ENCODE measurements at places on chromosomes 5 and 9.

DNA sequence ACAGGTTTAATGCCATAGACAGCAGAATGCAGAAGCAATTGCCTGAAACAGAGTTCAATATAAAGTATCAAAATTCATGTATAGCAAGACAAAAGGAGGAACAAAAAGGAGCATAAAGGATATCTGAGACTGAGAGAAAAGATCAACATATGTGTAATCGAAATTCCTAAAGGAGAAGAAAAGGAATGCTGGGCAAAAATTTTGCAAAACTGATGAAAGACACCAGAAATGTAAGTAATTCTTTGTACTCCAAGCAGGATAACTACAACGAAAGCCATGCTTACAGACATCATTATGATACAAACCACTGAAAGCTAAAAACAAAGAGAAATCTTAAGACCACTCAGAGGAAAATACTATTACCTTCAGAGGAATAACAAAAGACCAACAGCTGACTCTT, 72.8 kb upstream of the MTAP start:
- DNase-seq: no peak

GRCh38 chr5:6745706-6746222, 32.5 kb downstream of the TENT4A start:
- no peak for DNase-seq

- DNase-seq: no peak
Observed at GRCh38 chr9:130755377-130756007, 61.9 kb downstream of the EXOSC2 start.

DNA sequence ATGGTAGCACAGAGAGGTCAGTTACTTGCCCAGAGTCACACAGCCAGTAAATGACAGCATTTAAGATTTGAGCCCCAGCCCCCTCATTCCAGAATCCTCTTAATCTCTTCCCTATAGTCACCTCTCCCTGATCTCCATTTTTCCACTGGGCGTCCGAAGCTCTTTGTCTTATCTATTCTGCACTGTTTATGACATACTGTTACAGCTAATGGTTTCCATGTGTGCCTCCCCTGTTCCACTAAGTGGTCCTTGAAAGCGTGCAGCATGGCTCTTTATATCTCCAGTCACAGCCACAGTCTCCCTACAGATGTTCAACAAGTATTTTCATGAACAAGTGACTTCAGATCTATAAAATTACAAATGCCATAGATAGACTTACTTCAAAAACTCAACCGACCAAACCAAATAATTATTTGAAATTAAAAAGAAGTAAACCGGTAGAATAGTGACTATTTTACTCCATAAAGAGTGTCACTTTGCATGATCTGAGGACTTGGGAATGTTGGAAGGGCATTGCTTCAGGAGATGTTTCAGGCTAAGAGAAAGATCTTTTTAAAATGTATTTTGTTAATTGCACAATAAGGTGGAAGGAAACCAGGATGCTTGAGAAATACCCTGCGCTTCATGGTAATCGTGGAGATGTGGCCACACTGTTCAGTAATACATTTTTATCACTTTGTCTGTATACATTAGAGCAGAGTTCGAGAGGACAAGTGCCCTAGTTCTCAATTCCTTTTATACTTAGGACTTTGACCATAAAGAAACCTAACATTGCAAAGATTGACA, 237.2 kb downstream of the FBXL7 start:
- no peak for DNase-seq

DNA sequence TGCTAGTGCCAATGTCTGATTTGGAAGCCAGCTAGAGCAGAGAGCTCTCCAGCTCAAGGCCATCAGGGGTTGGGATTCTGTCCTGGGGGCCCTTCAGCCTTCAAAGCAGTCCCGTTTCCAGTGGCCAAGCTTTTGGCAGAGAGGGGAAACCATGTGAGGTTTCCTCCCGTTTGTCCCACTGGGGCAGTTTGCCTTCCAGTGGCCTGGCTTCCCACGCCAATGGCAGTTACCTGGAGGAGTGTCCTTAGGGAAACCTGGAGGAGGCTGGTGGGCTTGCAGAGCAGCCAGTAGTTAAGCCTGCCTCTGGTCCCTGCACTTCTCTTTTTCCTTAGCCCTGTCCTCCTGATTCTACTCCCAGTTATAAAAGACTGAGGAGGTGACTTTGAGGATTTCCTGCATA, 37.7 kb downstream of the FGD3 start:
- no peak for DNase-seq

DNA sequence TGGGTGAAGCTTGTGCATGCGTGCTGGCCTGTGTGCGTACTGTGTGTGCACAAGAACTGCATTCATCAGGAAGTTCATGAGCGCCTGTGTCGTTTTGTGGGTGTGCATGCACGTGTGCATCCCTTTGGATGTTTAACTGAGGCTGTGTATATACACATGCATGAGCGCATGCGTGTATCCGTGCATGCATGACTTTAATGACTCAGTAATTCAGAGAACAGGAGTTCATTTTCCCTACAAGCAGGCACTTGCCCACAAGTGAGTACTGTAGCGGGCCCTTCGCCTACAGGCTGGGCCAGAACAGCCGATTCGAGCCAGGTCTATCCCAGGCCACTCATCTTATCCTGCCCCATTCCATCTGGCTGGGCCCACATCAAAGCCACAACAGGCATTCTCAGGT, 29.8 kb downstream of the CORO2A start:
- no peak for DNase-seq

GRCh38 chr9:34256104-34256503, 73.0 kb downstream of the KIF24 start:
- no peak for DNase-seq

- DNase-seq: peak; percentile 38
Observed at GRCh38 chr5:177491429-177491945, 5.9 kb downstream of the PDLIM7 start.

- DNase-seq: no peak
Observed at GRCh38 chr5:68251804-68252522, 36.4 kb downstream of the PIK3R1 start.

GRCh38 chr5:16726538-16726946, 109.7 kb upstream of the RETREG1 start:
- no peak for DNase-seq

DNA sequence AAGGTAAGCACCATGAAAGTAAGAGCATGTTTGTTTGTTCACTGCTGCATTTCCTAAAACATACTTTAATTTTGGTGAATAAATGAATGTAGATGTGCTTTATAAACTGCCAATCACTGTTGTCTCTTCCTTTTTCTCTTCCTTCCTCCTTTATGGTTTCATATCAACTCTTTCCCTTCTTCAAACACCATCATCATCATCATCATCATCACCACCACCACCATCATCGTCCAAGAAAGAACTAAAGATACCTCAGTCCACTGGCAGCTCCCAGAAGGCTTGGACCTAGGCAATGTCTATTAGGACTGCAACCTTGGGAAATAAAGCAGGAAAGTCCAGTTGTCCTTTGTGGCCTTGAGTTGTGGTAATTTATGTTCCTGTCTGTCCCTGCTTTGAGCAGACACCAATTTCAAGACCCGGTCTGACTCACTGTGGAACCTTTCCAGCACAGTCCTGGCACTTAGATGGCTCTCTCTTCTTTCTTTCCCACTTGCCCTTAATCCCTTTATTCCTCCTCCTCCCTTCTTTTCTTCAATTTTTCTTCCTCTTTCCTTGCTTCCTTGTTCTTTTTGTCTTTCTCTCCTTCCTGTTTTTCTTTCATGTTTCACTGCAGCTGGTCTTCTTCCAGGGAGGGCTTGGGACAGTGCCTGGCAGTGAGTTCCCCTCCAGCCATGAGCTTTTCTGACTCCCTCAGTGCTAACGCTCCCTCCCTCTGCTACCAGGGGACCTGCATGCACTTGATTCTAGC, 99.3 kb downstream of the ANGPTL2 start:
- DNase-seq: no peak

GRCh38 chr9:36093384-36093783, 43.1 kb upstream of the GLIPR2 start:
- DNase-seq: no peak

DNA sequence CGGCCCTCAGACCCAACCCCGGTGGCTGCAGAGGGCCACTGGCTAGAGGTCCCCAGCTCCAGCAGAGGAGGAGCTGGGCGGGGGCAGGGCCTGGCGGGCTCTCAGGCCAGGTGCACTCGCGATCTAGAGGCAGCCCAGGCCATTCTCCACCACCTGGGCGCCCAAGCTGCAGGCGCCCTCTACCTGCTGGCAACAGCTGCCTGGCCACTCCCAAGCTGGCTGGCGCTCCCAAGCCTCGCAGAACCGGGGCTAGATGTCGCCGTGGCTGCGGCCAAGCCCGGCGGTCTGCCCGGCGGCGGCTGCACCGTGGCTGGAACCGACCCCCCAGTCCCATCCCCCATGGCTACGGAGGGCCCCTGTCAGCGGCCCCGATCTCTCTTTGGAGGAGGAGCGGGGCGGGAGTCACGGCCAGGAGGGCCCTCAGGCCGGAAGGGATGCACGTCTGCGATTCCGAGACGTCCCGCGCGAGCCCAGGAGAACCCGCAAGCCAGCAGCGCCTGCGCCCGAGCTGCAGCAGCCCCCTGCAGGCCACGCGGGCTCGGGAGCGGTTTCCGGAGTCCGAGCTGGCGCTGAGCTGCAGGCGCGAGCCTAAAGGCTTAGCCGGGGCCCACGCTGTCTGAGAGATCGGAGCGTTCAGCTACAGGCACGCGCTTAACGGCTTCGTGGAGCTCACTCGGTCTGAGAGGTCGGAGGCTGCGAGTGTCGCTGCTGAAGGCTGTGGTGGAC, 44.3 kb upstream of the BICD2 start:
- DNase-seq: peak; percentile 78

DNA sequence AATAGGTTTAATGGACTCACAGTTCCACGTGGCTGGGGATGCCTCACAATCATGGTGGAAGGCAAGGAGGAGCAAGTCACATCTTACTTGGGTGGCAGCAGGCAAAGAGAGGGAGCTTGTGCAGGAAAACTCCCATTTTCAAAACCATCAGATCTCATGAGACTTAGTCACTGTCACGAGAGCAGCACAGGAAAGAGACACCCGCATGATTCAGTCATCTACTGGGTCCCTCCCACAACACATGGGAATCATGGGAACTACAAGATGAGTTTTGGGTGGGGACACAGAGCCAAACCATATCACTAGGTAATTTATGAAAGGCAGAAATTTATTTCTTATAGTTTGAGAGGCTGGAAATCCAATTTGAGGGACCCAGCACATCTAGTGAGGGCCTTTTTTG, 40.0 kb downstream of the MTREX start:
- no peak for DNase-seq

- DNase-seq: no peak
Observed at GRCh38 chr5:32586276-32586599, 881 bp downstream of the SUB1 start.

DNA sequence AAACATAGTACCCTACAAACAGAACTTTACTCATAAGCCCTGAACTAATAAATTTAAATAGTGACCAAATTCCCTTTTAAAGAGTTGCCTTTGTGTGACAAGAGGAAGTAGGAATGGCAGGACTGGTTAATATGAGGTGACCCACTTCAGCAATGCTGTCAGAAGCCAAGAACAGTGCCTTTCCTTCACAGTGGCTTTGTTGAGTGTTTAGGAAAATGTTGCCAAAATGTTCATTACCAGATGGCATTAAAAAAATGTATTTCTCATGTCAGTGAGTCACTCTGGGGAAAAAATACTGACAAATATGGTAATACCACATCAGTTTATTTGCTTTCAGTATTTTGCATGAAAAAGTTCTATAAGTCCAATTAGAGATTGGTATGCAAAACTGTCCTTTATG, 103.3 kb downstream of the DIRAS2 start:
- DNase-seq: no peak

DNA sequence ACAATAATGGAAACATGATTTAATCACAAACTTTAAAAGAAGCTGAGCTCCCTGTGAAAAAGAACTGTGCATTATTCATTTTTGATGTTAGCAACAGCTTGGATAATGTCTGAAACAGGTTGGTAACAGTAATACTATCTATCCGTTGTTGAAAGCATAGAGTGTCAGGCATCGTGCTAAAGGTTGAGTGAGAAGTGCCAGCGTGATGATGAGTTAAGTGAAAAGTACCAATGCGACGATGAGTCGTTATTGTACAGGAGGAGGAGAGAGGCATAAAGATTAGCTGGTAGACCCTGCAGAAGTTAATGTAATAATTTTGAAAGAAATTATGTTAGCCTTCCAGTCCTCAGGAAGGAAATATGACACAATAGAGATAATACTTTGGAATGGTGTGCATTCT, 593.6 kb downstream of the MAT2B start:
- no peak for DNase-seq

DNA sequence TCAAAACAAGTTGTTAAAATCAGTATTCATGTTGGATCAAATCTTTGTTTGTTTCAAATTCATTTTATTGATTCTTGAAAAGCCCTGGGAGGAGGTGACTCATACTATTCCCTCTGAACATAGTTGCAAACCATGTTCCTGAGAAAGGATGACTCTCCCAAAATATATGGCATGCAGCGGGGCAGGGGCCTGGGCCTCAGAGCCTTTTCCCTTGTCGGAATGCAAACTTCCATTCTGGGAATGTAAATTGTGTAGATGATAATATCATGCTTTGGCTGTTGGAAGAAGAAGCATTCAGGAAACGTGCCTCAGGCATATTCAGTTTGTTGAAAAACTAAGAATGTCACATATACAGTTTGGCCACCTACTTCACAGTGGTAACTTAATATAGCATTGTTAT, 242.0 kb downstream of the AUH start:
- no peak for DNase-seq

DNA sequence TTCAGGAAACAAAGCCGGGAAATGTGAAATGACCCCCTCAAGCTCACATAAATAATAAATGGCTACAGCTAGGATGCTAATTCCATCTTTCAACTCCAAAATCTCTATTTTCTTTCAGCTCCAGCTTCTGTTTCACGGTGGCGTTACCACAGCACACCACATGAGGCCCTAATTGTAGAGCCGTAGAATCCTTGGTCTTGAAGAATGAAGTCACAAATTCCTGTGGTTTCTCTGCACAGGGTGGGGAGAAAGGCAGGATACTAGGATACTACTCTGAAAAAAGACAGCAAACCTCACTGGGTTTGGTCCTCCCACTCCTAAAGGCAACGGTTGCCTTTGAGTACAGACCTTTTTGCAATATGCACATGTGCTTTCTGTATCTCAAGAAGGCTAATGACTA, 13.9 kb upstream of the RARS1 start:
- DNase-seq: no peak

DNA sequence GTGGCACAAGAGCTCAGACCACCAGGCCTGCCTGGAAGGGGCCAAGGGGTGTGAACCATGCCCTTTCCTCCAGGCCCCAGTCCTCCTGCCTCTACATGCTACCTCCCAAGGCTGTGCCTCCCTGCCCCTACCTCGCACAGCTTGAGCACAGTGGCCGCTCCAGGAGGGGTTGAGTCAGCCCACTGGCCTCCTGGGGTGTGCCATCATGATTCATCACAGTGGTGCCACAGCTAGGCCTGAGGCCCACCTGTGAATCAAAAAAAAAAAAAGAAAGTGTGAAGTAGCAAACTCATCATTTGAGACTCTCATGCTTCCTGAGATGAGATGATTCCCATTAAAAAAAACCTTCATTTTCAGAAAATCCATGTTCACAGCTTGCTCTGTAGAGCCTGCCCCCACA, 240.5 kb downstream of the HSPA4 start:
- no peak for DNase-seq

DNA sequence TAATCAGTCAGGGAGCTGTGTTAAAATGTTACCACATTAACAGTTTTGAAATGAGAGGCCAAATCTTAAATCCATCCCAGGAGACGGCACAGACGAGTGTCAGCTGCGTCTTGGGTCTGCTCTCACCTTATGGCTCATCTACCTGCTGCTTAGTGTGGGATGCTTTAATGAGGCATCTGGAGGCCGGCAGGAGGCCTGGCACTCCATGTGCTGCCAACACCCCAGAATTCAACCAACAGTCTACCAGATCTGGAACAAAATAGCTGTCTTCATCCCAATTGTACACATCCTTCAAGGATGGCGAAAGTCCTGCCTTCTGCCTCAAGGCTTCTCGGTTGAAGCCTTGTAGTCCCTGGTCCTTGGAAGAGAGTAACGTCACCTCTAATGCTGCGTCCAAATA, 12.0 kb downstream of the PRKACG start:
- no peak for DNase-seq

All from right kidney (tissue), 9 donors.